ENCODE measurements at places on chromosomes 3 and 15.

- peak; percentile 80 for DNase-seq
Observed at GRCh38 chr3:134423153-134423552, 48.9 kb upstream of the AMOTL2 start.

- no peak for DNase-seq
Observed at GRCh38 chr3:179717219-179717618, 64.4 kb downstream of the USP13 start.

GRCh38 chr3:106172780-106173179, 304.0 kb upstream of the CBLB start:
- no peak for DNase-seq

GRCh38 chr15:52790169-52790708, at the start of gene ONECUT1:
Gene ONECUT1, minus strand, starts transcription at chr15:52790336. Its CDS starts 452 bp downstream, at chr15:52789884.
- DNase-seq: peak; percentile 55

GRCh38 chr3:9279966-9280365, 30.5 kb upstream of the SRGAP3 start:
- DNase-seq: peak; percentile 3

DNA sequence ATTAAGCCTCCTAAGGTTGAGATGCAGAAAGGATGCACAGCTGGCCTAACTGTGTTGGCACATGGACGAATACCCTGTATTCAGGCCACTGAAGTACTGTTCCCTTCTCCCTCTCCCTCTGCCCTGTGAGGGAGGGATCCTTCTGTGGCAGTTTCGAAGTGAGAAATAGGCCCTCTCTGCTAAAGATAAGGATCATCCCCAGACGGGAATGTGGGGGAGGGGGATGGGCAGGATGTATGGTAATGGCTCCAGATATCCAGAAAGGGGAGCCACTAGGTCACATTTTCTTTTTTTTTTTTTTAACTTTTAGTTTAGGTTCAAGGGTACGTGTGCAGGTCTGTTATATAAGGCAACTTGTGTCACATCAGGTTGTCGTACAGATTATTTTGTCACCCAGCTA, 463.1 kb downstream of the TBL1XR1 start:
- DNase-seq: no peak

DNA sequence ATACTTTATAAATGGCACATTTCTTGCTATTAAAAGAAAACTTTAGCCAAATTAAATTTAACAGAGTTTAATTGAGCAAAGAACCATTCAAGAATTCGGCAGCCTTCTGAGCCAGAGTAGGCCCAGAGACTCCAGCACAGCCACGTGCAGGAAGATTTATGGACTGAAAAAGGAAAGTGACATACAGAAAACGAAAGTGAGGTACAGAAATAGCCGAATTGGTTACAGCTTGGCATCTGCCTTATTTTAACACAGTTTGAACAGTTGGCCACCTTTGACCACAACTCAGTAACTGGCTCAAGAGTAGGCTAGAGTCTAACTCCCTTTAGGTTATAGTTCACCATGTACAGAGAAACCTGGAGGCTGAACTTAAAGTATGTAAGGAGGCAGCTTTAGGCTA, 17.6 kb downstream of the CFAP44 start:
- DNase-seq: no peak

All from NCI-H1092 (cell line).